Right renal cortex interstitium (tissue), 3 donors: ENCODE measurements at places on chromosomes 12 and 14.

GRCh38 chr14:75175677-75176141 lies 703 bp downstream of the TMED10 start:
- DNase-seq = no peak

- no peak for DNase-seq
Observed at GRCh38 chr14:101774814-101775213, 13.3 kb downstream of the PPP2R5C start.

DNA sequence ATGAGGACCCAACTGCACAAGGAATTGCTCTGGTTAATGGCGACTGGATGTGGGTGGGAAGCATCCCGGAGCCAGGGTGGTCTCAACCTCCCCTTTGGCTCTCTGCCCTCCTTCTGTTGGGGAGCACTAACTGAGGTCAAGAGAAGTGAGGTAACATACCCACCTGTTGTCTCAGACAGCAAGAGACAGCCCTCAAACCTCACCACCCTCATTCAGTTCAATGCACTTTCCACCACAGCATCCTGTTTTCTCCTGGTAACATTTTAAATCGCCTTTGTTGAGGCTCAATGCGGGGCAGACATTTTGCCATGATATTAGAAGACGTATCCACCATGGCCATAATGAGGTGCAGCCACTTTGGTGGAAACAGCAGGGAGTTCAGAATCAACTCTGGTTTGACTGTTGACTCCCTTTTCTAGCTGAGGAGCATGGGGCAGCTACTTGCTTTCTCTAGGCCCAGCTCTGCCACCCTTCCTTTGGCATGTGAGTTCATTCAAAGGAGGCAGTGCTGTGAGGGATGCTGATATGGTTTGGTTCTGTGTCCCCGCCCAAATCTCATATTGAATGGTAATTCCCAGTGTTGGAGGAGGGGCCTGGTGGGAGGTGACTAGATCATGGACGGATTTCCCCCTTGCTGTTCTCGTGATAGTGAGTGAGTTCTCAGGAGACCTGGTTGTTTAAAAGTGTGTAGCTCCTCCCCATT lies 338.6 kb downstream of the PCNX1 start:
- DNase-seq = no peak

DNA sequence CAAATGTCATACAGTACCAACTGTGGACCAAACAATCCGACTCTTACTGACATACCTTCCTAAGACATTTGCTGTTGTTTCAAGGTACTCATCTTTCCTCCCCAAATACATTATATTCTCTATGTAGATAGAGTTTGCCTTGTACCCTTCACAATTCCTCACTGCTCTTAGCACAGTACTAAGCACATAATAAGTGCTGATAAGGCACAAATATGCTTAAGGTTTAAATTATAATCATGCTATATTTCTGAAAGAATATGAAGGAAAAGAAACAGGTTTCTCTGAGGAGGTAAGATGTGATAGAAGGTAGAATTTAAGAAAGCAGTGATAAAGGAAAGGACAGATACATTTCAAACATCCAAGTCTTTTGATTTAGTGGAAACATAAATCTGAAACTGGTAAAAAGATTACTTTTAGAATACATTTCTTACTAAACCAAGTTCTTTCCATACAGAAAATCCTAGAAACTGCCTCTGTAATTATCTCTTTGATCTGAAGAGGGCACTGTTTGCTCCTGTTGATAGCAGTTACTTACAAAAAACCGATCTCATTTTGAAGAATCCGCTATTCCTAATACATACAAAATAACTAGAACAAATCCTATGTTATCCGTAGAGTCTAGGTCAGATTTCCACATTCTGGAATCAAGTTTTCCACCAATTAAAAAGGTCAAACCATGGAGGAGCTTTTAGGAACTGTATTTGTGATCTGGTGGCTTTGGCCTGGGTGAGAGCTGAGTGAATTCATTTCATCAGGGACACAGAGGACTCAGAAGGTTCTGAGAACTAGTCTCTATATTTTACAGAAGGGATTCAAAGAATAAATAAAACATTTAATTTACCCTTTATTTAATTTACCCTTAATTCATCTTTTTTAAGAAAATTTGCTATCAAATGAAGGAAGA lies 311.9 kb downstream of the DAD1 start:
- DNase-seq = no peak

- DNase-seq = no peak
Observed at GRCh38 chr14:69626132-69626500, 14.7 kb downstream of the SUSD6 start.

- no peak for DNase-seq
Observed at GRCh38 chr12:33226671-33227070, 212.9 kb downstream of the SYT10 start.

DNA sequence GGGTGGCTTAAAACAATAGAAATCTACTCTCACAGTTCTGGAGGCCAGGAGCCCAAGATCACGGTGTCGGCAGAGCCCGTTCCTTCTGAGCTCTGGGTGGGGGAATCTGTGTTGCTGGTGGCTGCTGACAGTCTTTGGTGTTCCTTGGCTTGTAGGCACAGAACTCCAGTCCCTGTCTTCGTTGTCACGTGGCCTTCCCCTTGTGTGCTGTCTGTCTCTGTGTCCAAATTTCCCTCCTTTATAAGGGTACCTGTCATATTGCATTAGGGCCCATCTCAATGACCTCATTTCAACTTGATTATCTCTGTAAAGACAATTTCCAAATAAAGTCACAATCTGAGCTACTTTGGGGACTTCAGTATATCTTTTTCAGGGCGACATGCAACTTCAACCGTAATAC lies 81.6 kb downstream of the CCDC92 start:
- no peak for DNase-seq

GRCh38 chr12:125198652-125199051 lies 133.4 kb downstream of the AACS start:
- DNase-seq = no peak

DNA sequence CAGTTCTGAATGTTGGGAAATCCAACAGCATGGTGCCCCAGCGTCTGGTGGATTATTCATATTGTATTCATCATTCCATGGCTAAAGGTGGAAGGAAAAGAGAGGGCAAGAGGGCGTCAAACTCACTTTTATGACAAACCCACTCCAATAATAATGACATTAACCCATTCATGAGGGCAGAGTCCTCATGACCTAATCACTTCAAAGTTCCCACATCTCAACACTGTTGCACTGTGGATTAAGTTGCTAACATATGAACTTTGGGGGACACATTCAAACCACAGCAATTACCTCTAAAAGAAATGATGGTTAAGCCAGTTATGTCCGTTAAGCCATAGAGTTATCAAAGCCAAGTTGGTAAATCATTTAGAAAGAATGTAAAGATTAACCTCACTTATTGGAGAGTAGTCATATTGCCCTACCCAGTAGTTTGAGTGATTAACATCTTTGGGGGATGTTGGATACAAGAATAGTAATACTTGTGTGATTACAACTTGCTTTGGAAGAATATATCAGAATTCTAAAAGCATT lies 212.4 kb upstream of the FLRT2 start:
- DNase-seq = no peak

- no peak for DNase-seq
Observed at GRCh38 chr14:105980224-105980623, 453.8 kb downstream of the TMEM121 start.

GRCh38 chr14:104855532-104856090 lies 9.5 kb upstream of the CEP170B start:
- no peak for DNase-seq

DNA sequence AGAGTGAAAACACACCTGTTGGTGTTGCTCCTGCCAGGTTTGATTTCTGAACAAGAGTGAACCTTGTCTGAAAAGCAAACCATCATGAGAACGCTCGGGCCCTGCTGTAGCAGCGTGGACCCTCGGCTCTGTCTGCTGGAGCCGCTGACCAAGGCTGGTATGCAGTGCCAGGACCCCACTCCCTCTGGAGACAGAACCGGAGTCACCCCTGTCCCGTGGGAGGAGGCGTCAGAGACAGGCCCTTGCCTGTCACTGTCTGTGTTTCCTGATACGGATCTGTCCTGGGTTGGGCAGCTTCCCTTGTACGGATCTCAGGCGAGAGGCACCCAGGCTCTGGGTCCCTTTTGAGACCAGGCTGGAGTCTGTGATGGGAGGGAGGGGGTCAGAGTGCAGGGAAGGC lies 111.6 kb downstream of the ADGRD1 start:
- no peak for DNase-seq
